Stimulated activated CD8-positive, alpha-beta memory T cell treated with anti-CD3 and anti-CD28 coated beads, Interleukin-15, amount 100 ng/mL, for 4 hours (primary cell): ENCODE measurements at places on chromosomes 3 and 15.

DNA sequence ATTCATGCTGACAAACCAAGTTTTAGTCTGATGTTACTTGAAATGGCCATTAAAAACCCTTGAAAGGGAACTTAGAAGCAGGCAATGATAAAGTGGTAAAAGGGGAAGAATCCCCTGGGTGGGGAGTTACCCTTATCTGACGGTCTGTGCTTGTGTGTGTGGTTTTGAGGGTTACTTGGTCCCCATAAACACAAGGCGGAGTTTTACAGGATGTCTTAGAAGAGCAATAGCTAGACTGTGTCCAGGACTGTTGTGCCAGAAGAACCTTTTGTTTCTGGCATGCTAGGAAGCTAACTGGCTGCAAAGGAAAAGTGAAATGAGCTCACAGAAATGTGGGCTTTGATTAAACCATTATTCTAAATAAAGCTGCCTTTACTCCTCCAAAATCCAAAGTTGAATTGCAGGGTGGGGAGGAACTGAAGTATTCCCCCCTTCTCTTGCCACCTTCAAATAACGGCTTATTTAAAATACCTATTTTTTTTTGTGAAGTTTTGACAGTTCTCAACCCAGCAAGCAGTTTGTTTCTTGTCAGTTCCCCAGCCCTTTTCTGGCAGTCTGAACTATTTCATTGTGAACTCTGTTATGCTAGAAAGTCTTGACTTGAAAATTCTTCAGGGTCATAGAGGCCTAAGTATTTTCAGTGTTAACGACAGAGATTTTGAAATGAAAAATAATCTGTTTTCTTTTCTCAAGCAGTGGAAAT, 443.5 kb downstream of the OTOL1 start:
- DNase-seq = no peak

DNA sequence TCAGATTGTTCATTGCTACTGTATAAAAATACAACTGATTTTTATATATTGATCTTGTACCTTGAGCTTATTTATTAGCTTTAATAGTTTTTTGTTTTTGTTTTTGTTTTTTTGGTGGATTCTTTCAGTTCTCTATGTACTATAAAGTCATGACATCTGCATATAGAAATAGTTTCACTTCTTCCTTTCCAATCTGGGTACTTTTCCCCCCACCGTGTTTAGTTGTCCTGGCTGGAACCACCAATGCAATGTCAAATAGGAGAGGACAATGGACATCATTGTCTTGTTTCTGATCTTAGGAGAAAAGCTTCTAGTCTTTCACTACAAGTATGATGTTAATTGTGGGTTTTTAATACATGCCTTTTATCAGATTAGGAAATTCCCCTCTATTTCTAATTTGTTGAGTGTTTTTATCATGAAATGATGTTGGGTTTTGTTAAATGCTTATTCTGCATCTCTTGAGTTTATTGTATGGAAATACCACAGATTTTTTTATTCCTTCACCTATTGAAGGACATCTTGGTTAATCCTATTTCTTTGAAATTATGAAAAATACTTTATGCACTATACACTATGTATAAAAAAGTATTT, 2.8 kb upstream of the XCR1 start:
- no peak for DNase-seq

DNA sequence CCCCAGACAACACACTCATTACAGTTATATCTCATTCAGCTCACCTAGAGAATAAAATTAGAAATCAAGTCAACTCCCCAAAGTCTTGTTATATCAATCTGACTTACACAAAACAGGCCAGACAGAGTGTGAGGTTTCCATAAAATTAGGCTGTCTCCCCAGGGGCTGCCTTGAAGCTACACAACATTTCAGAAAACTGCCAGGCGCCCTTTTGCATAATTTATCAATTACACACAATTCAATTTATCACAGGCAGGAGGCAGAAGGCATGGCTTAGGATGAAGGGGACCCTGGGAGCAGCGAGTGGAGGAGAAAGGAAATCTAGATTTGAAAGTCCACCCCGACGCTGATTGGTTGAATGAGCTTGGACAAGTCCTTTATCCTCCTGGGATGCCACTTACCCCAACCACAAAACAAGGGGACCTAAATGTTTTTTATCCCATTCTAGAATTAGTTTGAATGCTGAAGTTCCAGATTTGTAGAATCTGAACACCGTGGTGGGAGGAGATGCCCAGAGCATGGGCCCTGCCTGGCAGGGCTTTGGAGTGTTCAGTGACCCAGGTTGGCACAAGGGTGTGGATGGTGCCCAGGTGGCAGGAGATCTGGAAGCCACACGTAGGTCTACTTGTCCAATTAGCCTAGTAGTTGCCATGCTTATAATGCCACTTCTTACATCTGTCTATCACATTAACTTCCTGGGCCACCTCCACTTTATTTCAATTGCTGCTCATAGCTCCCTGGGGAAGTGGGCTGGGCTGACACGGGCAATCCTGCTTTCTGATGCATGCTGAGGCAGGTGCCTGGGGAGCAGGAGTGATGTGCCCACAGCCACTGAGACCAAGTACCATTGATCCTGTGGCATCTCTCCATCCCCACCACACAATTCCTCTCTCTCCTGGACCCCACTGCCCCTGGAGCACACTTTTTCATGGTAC, 119.8 kb upstream of the TLE3 start:
- no peak for DNase-seq

GRCh38 chr3:189331002-189331418, 159.2 kb downstream of the TPRG1 start:
- no peak for DNase-seq

GRCh38 chr3:11634081-11634635, 9.6 kb downstream of the VGLL4 start:
- no peak for DNase-seq

GRCh38 chr3:40511031-40511718, 5.3 kb downstream of the ZNF620 start:
- no peak for DNase-seq

DNA sequence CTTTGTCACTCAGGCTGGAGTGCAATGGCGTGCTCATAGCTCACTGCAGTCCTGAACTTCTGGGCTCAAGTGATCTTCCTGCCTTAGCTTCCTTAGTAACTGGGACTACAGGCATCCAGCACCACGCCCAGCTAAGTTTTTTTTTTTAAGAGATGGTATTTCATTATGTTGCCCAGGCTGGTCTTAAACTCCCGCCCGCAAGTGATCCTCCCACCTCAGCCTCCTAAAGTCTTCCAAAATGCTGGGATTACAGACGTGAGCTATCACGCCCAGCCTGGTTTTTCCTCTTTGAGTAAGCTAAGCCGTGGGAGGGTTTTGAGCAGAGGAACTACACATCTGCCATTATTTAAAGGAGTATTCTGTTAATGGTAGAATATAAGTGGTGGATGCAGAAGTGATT, 7.4 kb upstream of the LRRFIP2 start:
- DNase-seq = no peak

GRCh38 chr3:169815590-169816150, 3.0 kb upstream of the LRRC34 start:
- DNase-seq = no peak

GRCh38 chr15:73175382-73175781, 123.1 kb downstream of the NEO1 start:
- DNase-seq = no peak

DNA sequence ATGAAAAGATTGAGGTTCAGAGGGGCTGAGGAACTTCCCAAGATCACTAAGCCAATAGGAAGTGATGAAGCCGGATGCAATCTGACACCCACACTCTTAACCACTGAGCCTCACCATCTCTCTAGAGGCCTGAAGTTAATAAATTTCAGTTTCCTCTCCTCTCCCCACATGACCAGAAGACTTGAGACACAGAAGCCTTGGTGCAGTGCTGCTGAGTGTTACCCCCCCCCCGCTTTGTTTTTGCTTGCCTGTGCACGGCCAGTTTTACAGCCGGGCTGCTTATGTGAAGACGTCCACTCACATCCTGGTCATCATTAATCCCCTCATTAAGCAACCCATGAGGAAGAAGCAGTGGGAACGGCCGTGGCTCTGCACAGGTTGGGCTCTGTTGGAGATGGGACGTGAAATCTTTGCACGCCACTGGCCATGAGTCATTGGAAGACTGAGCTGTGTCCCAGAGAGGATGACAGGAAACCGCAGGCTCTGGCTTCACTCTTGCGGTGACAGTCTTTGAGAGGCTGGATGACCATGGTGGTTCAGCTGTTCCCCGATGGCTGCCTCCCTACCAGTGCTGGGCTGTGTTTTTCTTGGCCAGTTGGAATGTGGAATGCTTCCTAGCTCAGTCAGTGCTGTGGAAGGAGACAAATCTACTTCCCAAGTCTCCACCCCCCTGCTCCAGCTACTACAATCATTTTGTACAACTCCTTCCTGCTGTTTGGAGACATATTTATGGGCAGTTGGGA, 232.6 kb upstream of the LRTM1 start:
- DNase-seq = no peak
